Stimulated activated CD4-positive, alpha-beta T cell treated with anti-CD3 and anti-CD28 coated beads, Interleukin-1b, Interleukin-23, amount 100 ng/mL, for 24 hours (primary cell): ENCODE measurements at places on chromosomes 2 and 18.

GRCh38 chr18:44149706-44150105 is 531.0 kb upstream of the SETBP1 start:
- no peak for DNase-seq

DNA sequence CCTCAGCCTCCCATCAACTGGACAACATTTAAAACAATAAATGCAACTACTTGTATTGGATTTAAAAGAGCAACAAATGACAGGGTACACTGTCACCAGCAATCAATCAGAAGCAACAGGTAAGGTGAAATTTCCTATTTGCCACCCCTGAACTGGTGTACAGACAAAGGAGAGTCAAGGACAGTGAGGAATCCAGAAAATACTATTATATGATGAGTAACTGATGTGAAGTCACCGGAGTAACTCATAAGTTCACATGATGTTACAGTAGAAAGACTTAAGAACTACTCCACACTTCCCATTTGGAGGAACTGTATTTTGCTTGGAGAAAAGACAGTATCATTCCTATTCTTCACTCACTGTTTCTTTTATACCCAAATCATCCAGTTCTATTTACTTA is 4.1 kb upstream of the STAT1 start:
- DNase-seq: no peak

DNA sequence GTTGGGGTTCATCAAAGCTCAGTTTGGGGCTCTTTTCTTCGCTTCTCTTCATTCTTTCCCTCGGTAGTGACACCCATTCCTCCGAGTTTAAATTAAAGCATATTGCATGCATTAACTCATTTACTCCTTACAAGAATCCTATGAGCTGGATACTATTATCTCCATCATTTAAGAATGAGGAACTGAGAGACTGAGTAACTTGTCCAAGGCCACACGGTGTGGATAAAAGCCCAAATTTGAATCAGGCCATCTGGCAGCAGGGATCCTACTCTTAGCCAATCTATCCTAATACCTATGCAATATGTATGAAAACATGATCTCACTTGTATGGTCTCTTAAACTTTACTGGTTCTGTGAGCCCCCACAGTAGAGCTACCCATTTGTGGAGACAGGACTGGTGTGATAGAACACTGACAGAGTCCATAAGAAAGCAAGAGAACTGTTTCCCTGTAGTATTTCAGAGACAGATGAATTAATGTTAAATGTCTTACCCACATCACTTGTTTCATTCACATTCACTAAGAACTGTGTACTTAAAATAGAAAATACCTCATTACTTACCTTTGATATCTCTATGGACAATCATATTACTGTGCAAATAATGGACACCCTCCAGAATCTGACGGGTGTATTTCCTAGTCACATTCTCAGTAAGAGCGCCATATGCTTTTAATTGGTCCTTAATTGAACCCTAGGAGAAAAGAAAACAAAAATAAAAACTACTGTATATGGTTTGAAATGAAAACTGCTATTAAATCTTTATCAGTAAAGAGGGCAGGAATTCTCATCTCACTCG is 20.4 kb upstream of the ERCC3 start:
- no peak for DNase-seq

GRCh38 chr2:10346929-10347561 is 44.3 kb downstream of the HPCAL1 start:
- DNase-seq: no peak

- DNase-seq: no peak
Measured at GRCh38 chr2:182229297-182229696, 197.5 kb downstream of the PDE1A start.

GRCh38 chr2:33322612-33323011 is 153.8 kb upstream of the RASGRP3 start:
- DNase-seq: no peak

- no peak for DNase-seq
Measured at GRCh38 chr2:137339051-137339450, 573.7 kb downstream of the THSD7B start.

DNA sequence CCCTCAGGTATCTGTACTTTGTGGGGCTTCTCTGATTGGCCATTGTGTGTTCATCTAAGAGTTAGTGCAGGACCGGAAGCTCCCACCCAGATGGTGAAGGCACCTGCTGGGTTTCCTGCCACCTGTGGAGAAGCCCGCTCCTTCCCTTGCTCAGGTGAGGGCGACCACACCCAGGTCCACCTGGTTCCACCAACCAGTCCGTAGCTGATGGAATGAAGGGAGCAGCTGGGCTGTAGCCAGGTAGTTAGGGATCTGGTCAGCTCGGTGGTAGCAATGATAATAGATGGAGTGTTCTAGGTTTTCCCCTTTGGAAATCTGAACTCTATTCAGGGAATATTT is 16.0 kb downstream of the SH3BP4 start:
- DNase-seq: no peak

GRCh38 chr18:74515620-74516231 is 18.6 kb upstream of the CNDP1 start:
- DNase-seq: no peak

DNA sequence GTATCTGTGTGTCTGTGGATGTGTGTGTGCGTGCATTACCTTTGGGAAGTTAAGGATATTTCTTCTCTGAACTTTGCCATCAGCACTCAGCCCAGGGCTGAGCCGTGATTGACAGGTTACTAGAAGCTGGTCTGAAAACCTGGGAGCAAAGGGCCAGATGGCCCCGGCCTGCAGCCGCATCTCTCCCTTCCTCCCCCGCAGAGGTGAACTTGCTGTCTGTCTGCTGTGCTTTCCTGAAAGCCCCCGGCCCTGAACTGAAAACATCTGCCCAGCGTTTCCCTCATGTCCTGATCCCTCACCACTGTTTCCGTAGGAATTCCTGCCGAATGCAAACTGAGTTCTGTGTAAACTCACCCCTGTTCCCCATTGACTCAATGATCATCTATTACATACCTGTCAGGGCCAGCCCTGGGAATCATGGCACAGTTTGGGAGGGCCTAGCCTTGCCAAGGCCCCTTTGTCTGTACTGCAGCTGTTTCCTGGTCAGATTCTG is 45.8 kb downstream of the MYCN start:
- DNase-seq: no peak

DNA sequence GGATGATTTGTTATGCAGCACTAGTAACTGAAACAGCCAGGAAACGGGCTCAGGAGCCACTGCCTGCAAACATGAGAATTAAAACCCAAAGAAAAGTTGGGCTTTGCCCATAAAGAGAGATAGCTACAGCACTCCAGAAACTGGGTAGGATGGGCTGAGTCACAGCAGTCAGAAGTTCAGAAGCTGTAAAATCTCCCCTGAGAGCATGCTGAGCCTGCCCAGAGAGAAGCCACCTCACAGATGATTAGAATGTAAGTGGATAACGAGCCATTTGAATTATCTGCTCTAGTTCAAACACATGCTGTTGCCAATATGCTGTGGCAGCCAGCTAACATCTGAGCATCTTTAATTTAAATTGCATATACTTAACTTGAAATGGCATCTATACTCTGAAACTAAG is 388.1 kb upstream of the ACVR2A start:
- DNase-seq: no peak

DNA sequence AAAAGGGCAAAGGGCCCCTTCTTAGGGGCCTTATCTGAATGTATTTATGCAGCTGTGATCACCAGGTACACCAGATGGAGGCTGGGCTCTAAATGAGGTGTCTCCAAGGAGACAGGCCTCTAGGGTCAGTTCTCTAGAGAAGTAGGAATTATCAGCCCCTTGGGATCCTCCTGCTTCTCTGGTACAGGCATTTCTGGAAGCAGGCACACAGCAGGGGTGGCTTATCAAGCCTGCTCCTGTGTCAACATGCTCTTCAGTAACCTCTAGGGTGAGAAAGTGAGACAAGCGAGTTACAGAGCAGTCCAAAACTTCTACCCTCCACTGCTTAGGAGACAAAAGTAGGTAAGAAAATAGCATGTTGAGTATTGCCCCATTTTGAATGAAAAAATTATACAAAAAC is 13.8 kb downstream of the TPGS2 start:
- no peak for DNase-seq

- DNase-seq: no peak
Measured at GRCh38 chr2:98149333-98149697, 62.3 kb downstream of the VWA3B start.

DNA sequence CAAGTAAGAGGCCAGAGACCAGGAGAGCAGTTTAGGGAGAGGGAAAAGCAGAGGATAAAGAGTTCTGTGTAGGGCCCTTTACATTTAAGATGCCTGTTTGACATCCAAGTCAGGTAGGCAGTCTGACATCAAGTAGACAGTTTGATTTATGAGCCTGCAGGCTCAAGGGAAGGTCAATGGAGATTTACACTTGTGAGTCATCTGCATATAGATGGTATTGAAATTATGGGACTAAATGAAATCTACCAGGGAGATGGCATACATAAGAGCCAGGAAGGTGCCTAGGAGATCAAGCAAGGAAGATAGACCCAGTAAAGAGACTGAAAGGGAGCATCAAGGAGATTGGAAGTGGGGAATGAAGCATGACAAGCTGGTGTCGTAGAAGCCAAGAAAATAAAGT is 212.4 kb upstream of the PKDCC start:
- DNase-seq: no peak

DNA sequence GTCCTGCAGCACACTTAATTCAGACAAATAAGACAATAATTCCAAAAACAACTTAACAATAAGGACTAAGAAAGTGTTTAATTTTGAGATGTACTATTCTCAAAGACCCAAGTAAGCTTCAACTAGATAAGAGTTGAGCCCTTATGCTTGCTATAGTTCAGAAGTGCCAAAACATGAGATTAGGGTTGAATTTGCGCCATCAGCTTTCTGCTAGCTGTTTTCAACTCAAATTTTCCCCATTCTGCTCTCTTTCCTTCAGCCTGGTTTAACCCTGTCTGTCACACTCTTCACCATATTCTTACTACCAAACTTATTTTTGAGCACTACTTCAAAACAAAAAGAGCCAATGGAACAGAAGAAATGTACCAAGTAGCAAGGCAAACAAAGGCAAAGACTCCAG is 4.1 kb downstream of the NFE2L2 start:
- no peak for DNase-seq

- DNase-seq: no peak
Measured at GRCh38 chr2:219459460-219460311, 25.0 kb downstream of the SPEG start.

- DNase-seq: no peak
Measured at GRCh38 chr2:70768590-70769085, 638 bp upstream of the ADD2 start.

GRCh38 chr2:233358335-233358734 is 4.0 kb downstream of the DGKD start:
- DNase-seq: no peak

GRCh38 chr2:213235741-213236140 is 48.5 kb upstream of the SPAG16 start:
- no peak for DNase-seq

- no peak for DNase-seq
Measured at GRCh38 chr2:68917034-68917718, 35.5 kb downstream of the GKN2 start.

DNA sequence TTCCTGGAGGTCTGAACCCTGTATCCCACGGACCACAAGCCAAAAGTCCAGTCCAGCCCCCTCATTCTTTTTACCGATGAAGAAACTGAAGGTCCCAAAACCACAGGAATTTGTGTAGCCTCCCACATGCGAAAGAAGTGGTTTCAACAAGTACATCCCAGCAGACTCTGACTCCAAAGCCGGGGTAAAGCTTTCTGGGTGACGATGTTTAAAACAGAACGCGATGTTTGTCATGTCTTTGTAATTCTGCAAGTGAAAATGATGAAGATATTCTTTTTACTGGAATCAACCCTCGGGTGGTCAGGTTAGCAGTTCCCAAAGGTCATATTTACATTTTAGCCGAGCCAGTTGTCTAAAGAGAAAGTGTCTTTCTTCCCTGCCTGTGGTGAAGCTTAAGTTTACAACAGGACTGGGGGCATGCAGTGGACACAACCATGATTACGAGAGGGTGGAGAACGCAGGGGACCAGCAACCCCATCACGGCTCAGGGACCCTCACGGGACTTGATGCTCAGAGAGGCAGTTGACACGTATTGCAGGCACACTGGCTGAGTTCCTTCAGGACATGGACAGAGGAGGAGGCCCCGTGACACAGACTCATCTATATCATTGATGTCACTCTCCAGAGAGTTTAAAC is 17.8 kb upstream of the TMEM131 start:
- DNase-seq: no peak

DNA sequence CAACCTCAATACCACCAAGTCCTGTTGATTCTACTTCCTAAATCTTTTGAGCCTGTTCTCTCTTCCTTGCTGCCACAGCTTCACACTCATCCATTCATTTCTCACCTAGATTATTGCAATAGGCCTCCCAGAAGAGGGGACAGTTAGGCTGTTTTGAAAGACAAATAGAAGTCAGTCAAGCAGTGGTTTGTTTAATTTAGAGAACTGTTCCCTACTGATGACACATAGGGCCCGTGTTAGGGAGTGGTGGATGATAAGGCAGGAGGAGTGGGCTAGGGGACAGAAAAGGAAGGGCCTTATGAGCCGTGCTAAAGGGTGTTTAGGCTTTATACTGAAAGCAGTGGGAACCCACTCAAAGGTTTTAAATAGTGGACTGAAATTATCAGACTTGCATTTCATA is 59.6 kb upstream of the ZFP36L2 start:
- DNase-seq: no peak

- DNase-seq: no peak
Measured at GRCh38 chr2:104416339-104417000, 437.4 kb upstream of the POU3F3 start.

DNA sequence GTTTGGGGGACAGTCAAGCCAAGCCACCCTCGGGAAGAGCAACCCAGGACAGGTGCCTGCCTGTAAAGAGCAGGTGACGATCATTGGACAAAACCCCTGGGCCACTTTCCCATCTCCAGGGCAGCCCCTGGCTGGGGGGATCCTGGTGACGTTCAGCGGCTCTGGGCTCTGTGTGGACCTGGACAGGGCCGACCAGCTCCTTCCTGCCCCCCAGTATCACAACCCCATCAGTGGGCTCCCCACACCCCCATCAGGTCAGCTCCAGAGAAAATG is 57.3 kb upstream of the ASAP2 start:
- no peak for DNase-seq

DNA sequence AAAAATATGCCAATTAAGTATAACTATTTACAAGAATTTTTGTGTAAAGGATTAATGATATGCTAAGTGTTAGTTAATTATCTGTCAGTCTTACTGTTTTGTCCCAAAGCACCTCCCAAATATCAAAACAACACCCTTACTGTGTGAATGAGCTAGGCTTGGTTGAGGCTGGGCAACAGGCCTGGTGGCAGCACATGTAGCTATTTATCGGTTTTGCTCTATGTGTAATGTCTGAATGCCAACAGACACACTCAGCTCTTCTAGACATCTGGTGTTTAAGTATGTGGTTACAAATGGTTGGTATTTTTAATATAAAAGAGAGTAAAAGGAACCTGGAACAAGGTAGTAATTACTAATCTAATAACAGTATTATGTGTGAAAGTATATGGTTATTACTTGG is 175.3 kb downstream of the RAB3GAP1 start:
- no peak for DNase-seq

GRCh38 chr2:44456946-44457345 is 95.2 kb downstream of the CAMKMT start:
- DNase-seq: no peak

- no peak for DNase-seq
Measured at GRCh38 chr2:177772529-177772928, 300.0 kb downstream of the PDE11A start.

- DNase-seq: no peak
Measured at GRCh38 chr2:3952866-3953516, 249.6 kb downstream of the DCDC2C start.

GRCh38 chr2:68366083-68366560 is 1.0 kb downstream of the PLEK start:
- DNase-seq: no peak

GRCh38 chr2:216596236-216596979 is 36.8 kb upstream of the IGFBP2 start:
- DNase-seq: no peak
